ENCODE measurements at places on chromosomes 13 and 19.

- DNase-seq, result no peak
These were observed 175.6 kb upstream of the SLITRK6 start for GRCh38 chr13:85974608-85975366.

GRCh38 chr19:35790981-35791813 is 15.8 kb downstream of the ARHGAP33 start:
- DNase-seq, result no peak

DNA sequence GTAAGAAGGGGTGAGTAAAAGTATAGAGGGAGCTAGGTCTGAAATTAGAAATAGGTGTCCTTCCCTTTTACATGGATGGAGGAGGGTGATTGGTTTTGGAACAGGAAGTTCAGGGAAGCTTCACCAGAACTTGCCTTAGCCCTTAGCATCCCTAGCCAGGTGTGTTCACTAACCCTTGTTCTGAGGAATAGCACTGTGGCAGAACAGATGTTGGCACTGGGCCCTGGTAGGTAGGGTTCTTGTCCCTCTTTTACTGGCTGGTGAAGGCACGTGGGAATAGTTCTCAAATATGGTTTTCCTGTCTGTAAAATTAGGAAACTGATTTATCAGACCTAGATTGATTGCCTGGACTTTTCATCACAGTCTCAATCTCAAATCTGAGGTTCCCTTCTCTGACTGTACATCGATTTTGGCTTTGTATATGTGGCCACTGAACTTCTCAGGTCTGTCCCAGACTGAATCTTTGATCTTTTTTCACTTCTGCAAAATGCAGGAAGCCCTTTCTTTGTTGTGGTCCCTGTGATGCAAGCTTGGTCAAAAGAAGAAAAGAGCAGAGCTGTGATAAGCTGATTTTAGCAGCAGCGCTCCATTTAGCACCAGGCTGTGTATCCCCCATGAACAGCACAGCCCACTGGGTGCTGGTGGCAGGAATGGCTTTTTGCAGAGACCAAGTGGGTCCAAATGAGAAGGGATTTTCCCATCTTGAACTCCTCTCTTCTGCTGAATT is 86.2 kb upstream of the HTR2A start:
- no peak for DNase-seq

DNA sequence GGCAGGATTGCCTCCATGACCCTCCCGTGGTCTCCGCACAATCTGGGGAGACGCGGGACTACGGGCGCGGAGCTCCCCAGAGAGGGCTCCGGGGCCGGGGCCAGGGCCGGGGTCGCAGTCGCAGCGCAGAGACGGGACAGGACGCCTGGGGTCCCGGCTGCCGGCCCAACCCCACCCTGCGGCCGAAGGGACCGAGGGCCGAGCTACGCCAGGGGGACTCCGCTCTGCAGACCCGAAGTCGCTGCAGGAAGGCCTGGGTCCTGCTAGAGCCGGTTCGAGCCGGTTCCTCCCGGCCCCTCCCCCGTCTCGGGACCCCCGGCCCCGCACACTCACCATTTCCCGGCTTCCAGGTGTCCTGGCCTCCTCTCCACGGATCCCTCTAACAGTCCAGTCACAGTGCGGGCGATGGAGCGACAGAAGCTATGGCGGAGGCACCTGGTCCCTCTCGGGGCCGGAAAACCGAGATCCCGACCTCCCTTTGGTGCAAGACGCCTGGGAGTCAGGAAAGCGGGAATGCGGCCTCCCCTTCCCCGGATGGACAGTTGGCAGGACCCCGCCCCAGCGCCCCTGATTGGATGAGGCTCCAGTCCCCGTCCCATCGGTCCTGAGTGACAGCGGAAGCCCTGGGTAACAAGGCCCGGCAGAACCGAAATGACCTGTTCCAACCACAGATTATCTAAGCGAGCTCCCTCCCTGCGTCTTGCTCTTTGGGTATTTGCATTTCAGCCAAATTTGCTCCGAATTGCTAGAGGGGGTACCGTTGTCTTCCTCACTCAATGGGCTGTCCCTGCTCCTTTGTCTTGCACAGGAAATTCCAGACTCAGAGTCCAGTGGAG is at the start of gene ZNF625:
Gene ZNF625, minus strand, starts transcription at position 512 of the 836 bp plus-strand sequence. Its CDS starts 176 bp downstream, at position 336.
- peak; percentile 93 for DNase-seq

GRCh38 chr13:74070065-74070464 is 64.1 kb downstream of the KLF12 start:
- no peak for DNase-seq

DNA sequence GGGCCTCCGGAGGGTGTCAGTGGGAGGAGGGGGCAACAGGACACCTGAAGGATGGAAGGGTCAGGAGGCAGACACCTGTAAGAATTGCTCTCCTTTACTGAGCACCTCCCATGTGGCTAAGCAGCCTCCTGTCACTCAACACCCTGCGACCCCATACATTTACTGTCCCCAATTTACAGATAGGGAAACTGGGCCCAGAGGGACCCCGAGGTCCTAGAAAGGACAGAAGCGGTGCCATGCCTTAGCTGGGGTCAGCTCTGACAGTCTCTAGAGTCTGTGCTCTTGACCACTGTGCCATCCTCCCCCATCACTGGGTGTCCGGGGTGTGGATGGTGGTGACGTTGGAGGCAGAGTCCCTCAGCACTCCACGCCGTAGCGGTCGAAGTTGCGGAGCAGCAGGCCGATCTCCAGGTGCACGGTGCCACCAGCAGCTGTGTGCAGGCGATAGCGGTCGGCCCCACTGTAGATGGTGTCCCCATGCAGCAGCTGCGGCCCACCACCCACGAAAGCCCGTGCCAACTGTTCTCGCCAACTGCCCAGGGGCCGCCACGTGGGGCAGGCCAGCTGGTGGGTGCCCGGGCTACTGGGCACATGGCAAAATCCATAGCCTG is 726 bp upstream of the TGFB1 start:
- no peak for DNase-seq

DNA sequence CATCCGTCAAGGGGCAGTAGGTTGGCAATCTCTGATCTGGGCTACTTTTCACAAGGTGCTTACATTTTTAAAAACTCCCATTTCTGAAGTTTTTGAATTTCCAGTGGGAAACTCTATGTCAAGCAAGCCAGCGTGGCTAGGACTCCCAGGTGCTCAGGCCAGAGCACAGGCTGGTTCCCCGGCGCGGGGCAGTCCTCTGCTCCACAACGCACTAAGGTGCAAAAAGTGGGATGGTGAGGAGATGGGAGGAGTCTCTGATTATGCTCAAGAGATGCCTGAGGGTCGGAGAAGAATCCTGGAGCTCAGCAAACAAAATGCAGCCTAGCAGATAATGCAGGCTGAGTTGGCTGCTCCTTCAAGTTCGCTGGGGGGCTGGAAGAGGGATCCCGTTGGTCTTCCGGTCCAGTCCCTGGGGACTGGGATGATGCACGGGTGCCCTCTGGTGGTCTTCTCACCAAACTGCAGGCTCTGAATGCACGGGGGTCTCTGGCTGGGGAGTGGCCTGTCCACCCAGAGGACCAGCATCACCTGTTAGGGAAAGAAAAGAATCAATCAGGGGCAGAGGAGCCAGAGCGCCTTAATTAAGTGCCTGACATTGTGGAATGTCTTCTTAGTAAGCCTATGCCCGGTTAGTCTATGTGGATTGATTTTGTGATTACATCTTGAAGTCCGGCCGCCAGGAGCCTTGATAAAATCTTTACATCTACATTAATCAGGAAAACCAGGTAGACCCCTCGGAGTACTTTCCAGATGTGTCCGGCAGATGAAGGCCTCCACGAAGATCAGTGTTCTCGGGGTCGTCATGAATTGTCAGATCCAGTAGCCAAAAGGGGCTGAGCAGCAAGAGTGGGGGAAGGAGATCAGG is 244.4 kb upstream of the MAB21L1 start:
- DNase-seq, result peak; percentile 75

DNA sequence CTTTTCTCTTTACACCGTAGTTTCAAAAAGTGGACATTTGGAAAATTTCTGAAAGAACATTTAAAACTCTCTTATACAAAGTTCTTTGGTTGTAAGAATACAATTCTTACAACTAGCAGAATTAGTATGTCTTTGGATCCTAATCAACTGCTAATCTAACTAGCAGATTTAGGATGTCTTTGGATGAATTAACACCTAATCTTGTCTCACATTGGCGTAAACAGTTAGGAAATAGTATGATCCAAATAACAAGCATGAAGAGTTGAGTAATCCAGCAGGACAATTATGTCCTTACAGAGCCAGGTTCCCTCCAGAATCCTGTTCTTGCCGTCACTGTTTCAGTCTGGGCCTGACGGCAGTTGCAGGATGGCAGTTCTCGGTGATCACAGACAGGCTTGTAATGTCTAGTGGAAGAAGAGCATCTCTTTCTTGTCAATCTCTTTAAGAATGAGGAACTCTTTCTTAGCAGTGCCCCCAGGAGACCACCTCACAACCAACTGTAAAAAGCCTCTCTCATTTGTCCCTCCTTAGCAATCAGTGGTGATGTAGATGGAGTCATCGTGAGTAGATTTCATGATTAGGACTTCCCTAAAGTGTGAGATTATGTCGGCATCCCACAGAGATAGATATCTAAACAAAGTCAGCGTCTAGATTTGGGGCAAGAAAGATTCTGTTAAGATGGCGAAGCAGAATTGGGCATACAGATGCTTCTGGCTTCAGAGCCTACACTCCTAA is 5.7 kb upstream of the TNFSF13B start:
- no peak for DNase-seq

DNA sequence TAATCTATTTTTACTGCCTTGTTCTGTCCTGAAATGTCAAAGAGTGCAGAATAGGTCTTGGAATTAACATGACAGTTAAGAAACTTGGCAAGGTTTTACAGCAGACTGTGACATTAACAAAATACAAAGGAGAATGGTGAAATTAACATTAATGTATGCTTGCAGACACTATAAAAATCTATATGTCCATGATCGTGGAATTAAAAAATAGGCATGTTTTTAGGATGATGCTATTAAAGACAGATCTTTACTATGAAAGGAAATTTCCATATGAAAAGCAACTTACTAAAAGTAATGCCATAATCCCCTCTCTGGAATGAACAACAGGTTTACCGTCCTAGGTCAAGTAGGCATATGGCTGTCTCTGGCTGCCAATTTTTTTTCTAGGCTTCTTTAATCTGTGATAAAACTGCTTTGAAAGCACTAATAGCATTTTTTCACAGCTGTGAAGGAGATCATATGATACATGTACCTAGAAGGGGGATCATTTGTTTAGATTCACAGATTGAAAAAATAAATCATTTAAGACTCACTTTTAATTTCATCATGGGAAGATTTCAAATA is 291.5 kb downstream of the ZNF536 start:
- DNase-seq, result no peak
